Glutamatergic neuron (in vitro differentiated cells): ENCODE measurements at places on chromosomes 4 and X. TPM values are rescaled to one million over a fixed set of nuclear protein-coding genes. Genes with fewer than 3 reads are reported as not detected.

GRCh38 chr4:99586797-99587196 lies 12.2 kb downstream of the MTTP start:
- no peak for DNase-seq

- peak; percentile 83 for DNase-seq
Observed at GRCh38 chr4:6548201-6548881, 26.6 kb upstream of the MAN2B2 start.

DNA sequence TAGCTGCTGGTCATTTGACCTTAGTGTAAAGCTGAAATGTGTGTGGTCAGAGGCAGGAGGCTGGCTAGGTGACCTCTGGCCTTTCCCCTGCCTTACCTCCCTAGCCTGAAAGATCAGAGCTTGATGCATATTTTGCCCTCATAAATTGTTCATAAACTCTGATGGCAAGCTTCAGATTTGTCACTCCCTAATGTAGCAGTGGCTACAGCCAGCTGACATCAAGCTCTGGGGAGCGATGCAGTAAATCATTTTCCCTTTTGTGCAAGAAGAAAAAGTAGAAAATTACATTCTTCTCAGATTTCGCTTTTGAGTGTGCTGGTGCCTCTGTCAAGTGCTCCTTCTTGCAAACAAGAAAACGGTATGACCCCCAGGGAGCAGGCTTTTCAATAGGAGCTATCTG lies 87.7 kb upstream of the MAGEA4 start:
- no peak for DNase-seq

DNA sequence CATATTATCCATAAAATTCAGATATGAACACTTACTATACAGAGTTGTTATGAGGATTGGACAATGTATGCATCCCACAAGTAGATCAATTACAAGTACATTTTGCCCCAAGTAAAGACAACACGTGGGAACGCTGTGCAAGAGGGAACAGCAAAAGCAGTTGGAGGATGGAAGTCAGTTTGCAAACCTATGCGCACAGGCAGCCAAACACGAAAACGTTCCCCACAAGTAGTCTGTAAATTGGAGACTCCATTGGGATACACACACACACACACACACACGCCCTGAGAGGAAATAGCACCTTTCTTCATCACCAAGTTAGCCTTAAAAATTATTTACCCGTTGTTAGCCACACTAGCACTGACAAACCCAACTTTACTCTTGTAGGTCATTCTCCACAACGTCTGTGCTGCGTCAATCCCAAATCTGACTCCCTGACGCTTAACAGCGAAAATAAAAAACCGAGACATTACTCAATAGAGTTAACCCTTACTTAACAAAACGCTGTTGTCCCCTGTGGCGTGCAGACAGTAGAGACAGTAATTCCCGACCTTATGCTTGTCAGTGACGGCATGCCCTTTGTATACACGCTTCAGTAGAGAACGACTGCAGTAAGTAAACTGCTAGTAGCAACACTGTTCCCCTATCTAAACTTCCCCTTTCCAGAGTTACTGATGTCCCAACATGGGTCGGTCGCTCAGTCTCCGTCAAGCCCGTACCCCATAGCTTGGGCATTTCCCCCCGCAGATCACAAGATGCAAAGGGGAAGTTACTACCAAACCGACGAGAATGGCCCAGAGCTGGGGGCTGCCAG lies 730 bp downstream of the MANBA start:
- no peak for DNase-seq

GRCh38 chr4:129140521-129140920 lies 44.6 kb downstream of the C4orf33 start:
- DNase-seq = no peak

- peak; percentile 49 for DNase-seq
Observed at GRCh38 chr4:164779811-164780216, 25.9 kb downstream of the SMIM31 start.

DNA sequence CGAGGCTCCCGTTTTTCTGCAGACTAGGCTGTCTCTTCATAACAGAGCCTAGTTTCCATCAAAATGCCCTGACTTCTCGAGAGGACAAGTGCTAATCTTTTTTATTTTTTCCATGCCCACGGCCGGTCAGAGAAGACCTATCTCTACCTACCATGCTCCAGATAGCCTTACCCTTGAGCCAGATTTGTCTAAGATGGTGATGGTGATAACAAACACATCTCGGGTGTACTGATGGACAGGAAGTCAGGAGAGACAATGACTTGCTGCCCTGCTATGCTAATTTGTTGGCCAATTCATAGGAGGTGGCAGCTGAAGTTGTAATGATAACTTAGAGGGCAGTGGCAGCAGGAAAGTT lies 42.2 kb upstream of the NKRF start:
- no peak for DNase-seq

- no peak for DNase-seq
Observed at GRCh38 chr4:81914623-81915022, 442.9 kb upstream of the RASGEF1B start.

- no peak for DNase-seq
Observed at GRCh38 chrX:70026112-70026850, 23.5 kb downstream of the AWAT2 start.

GRCh38 chr4:105135785-105136184 lies 10.9 kb upstream of the TET2 start:
- DNase-seq = no peak

- DNase-seq = no peak
Observed at GRCh38 chrX:45818913-45819312, 618.2 kb upstream of the DIPK2B start.

Gene HAND2
- total RNA-seq = not detected

Gene CLDN34
- not detected for total RNA-seq

Gene MAGEC3
- total RNA-seq = not detected

Gene MAP3K15
- total RNA-seq = 0.37 TPM
